Effector CD4-positive, alpha-beta T cell (primary cell): ENCODE measurements at places on chromosomes 7 and 10.

- no peak for DNase-seq
Observed at GRCh38 chr7:79361214-79361613, 92.3 kb downstream of the MAGI2 start.

- DNase-seq, result no peak
Observed at GRCh38 chr7:76071316-76072242, 23.7 kb downstream of the MDH2 start.

DNA sequence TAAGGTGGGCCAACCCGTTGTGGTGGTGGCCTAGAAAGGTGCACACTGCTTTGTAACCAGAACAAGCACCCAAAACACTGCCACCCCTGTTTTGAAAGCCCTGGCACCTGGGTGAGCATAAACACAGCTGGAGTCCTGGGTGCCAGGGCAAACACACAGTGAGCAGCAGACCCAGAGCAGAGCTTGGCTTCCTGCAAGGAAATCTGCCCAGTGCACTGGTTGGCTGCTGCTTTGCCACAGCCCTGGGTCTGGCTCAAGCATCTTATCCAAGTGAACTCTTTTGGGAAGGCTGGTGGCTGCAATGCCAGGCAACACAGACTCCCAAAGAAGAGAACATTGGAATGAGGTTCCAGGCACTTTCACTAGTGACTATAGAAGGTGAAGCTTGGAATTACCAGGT is 145.5 kb upstream of the PDE1C start:
- no peak for DNase-seq

DNA sequence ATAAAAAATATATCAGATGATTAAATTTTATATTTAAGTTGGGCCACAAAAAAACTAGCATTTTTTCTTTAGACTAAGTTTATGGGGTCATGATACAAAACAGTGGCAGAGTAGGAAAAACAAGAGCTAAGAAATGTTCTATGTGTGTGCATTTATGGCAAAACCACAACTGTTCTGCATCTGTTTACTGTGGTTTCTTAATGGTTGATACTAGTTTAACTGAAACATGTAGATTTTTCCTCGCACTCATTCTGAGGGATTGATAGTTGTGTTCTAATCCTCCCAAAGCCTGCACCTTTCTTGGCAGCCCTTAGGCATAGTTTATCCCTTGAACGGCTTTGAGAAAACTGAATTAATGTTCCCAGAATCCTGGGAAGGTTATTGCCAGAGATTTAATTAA is 66.6 kb upstream of the PHYHIPL start:
- DNase-seq, result no peak

- no peak for DNase-seq
Observed at GRCh38 chr7:155490697-155491628, 33.0 kb downstream of the EN2 start.

- no peak for DNase-seq
Observed at GRCh38 chr7:94391726-94392392, 2.8 kb upstream of the COL1A2 start.

GRCh38 chr7:40311307-40311706 is 176.5 kb downstream of the SUGCT start:
- no peak for DNase-seq

GRCh38 chr7:94174956-94175355 is 170.8 kb upstream of the BET1 start:
- DNase-seq, result no peak

GRCh38 chr7:135079068-135079467 is 68.8 kb upstream of the TMEM140 start:
- DNase-seq, result no peak

GRCh38 chr10:94115725-94116124 is 122.0 kb downstream of the PLCE1 start:
- DNase-seq, result no peak

DNA sequence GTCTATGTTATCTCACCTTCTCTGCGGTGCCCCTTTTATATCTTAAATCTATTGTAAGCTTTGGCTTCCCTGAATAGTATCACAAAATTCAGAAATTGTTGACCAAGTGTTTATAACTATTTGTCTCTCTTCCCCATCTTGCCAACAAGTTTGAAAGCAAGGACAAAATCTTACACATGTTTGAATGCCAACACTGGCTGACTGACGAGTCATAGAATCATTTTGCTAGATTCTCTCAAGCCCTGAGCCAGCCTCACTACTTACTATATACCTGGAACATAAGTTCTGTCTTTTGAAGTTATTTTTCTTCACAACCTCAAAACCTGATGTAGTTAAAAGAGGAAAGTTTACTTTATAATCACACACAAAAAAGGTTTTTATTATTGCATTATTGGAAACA is 700.7 kb downstream of the PHTF2 start:
- DNase-seq, result no peak

- DNase-seq, result no peak
Observed at GRCh38 chr7:155871211-155871610, 58.9 kb upstream of the SHH start.

DNA sequence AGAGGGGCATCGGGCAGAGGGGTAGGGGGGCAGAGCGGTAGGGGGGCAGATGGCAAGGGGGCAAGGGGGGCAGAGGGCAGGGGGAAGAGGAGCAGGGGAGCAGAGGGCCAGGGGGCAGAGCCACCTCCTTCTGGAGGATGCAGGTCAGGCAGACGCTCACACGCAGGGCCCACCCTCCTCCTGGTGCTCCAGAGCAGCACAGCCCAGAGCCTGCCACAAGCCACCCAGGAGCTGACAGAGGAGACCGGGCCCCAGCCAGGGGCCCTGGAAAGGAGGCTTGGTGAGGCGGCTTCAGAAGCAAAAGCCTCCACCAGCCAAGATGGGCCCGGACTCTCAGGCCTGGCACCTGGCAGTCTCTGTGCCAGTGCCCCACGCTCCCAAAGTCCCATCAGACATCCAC is 13.1 kb downstream of the MAD1L1 start:
- DNase-seq, result no peak

DNA sequence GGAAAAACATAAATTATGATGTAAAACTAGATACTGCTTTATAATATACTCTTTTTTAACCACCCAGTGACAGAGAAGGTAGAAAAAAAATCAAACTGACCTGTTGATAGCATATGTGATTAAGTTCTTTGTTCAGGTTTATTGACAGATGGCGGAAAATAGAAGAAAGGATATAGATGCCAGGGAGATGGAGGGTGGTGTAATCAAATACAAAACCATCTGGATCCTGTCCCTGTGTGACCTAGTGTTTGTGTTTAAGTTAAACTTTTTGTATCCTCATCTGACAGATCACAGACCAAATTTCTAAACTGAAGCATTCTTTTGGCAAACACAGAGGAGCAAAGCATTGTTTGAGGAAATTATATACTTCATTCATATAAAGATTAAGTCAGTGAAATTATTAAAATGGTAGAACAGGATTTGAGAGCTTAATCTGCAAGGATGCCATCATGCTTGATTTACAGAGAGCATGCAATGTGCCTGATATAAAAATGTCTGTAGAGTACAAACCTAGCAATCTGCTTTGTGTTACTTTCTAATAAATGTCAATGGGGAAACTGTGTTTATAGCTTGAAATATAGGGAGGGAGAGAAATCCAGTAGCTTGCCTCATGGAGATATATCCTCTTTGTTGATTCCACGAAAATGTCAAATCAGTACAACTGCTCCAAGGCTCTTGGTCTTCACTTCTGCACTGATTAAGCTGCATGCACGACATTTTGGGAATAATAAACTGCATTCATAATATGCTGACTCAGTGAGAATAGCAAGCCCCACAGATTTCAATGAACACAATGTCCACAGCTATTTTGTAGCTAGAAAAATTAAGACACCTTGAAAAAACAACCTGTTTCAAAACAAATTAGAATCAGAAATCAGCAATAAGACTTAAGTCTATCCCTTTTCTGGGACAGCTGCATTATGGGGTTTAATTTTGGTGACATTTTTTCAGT is 39.0 kb downstream of the SEM1 start:
- DNase-seq, result no peak

DNA sequence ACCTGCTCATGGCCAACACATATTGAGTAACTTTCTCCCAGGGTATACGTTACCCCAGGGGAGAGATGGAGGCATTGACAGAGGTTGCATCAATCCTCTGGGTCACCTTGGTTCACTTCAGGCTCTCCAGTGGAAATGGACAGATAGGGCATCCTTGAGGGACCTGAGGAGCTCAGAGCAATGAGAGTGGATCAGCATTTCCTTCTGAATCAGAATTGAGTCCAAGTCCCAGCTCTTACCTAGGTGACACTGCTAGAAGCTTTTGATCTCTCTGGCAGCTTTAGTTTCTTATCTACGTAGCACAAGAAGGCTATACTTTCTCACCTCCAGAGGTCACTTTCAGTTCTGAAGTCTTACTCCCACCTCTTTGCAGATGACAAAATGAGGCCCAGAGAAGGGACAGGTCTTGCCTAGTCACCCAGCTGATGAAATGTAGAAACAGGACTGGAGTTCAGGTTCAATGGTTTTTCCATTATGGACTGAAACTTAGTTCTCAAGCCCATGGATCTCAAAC is 35.2 kb downstream of the PANK1 start:
- no peak for DNase-seq

GRCh38 chr7:100374601-100375000 is 1.3 kb downstream of the PILRA start:
- no peak for DNase-seq
